Adrenal gland (tissue), 19 donors: ENCODE measurements at places on chromosomes 11 and 22. TPM values are rescaled to one million over a fixed set of nuclear protein-coding genes. Genes with fewer than 3 reads are reported as not detected.

Gene PIK3IP1
- 36.0 TPM for total RNA-seq

DNA sequence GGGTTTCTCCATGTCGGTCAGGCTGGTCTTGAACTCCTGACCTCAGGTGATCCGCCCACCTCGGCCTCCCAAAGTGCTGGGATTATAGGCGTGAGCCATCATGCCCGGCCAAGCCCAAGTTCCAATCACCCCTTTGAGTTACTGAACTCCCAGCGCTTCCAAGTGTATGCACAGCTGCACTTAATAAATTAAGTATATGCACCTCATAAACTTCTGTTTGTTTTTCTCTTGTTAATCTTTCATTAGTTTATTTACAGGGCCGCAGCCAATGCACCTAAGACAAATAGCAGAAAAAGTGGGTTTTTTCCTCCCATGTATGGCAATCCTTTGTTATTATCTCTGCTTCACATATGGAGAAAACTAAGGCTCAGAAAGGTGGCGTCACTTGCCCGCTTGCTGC is 21.3 kb downstream of the SYN3 start:
- H3K4me1 ChIP-seq: no peaks in the 10 kb centered on the region
- no peaks in the 10 kb centered on the region for H3K36me3 ChIP-seq
- DNase-seq: no peak
- no peak overlapping the region for H3K4me3 ChIP-seq
- H3K27ac ChIP-seq: no peak overlapping the region

DNA sequence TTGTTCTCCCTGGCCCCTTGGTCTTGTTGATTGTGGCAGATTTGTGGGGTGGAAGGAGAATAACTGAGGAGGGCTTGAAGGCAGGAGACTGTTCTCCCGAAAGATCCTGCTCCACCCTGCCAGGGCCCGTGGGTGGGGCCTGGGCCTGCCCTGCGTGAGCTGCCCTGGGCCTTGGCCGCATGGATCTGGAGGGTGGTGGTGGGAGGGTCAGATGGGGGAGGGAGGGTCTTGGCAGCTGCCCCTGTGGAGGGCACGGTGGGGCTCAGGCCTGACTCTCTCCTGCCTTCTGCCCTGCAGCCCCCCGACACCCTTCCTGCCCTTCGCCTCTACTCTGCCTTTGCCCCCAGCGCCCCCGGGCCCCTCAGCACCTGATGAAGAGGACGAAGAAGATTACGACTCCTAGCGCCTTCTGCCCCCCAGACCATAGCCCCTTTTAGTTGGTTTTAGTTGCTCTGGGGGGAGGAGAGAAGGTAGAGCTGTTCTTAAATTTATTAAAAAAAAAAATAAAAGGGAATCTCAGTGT is 1.9 kb downstream of the DRAP1 start:
- peaks cover 19% of the 10 kb centered on the region for H3K36me3 ChIP-seq
- DNase-seq: no peak
- no peak overlapping the region for H3K27ac ChIP-seq
- H3K4me1 ChIP-seq: peaks cover 34% of the 10 kb centered on the region
- H3K27me3 ChIP-seq: no peaks in the 10 kb centered on the region
- H3K4me3 ChIP-seq: no peak overlapping the region

Gene HBD
- total RNA-seq: not detected

- H3K4me1 ChIP-seq: peaks cover 6% of the 10 kb centered on the region
- peaks cover 43% of the 10 kb centered on the region for H3K27me3 ChIP-seq
- peak; percentile 75 for DNase-seq
- no peaks in the 10 kb centered on the region for H3K36me3 ChIP-seq
Observed at GRCh38 chr11:124758355-124759265, 3.5 kb downstream of the ESAM start.

DNA sequence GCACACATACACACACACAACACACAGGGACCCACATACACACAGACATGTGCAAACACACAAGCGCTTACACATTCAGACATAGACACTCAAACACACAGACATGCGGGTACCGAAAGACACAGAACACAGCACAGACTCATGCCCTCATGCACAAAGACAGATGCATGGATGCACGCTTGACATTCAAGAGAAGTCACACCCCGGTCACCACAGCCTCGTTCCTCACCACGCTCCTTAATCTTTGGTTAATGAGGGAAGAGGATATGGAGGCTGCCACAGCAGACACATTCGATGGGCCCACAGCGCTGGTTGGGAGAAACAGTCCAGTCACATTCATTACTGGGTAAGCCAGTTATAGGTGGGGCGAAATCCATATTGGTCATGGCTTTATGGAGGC is 51.9 kb upstream of the EIF3D start:
- DNase-seq: no peak
- no peaks in the 10 kb centered on the region for H3K36me3 ChIP-seq
- H3K4me1 ChIP-seq: no peaks in the 10 kb centered on the region

Gene GLYATL1
- total RNA-seq: not detected

GRCh38 chr22:19121631-19122142 is 525 bp downstream of the DGCR2 start:
- peak overlapping the region; percentile 60 for H3K4me3 ChIP-seq
- H3K27ac ChIP-seq: peak overlapping the region; percentile 99
- peaks cover 47% of the 10 kb centered on the region for H3K4me1 ChIP-seq
- H3K36me3 ChIP-seq: no peaks in the 10 kb centered on the region
- peak; percentile 74 for DNase-seq

DNA sequence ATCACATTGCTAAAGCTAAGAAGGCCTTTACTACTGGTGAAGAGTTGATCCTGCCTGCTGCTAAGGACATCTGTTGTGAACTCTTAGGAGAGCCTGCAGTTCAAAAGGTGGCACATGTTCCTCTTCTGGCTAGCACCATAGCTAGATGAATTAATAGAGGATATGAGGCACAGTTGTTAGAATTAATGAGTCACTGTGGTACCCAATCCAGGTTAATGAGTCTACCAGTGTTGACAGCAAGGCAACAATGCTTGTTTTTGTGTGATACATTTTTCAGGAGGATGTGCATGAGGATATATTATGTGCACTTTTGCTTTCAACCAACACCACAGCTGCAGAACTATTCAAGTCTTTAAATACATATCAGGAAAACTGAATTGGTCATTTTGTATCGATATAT is 12.0 kb downstream of the C11orf58 start:
- no peak overlapping the region for H3K27ac ChIP-seq
- H3K27me3 ChIP-seq: no peaks in the 10 kb centered on the region
- no peak for DNase-seq
- H3K4me3 ChIP-seq: no peak overlapping the region
- peaks cover 95% of the 10 kb centered on the region for H3K36me3 ChIP-seq

GRCh38 chr11:107570015-107570414 is 4.5 kb upstream of the ALKBH8 start:
- no peak overlapping the region for H3K27ac ChIP-seq
- H3K27me3 ChIP-seq: peaks cover 6% of the 10 kb centered on the region
- H3K4me3 ChIP-seq: no peak overlapping the region
- no peaks in the 10 kb centered on the region for H3K4me1 ChIP-seq
- no peak for DNase-seq

Gene PIWIL4
- total RNA-seq: 0.84 TPM

Gene PGM2L1
- 0.54 TPM for total RNA-seq

DNA sequence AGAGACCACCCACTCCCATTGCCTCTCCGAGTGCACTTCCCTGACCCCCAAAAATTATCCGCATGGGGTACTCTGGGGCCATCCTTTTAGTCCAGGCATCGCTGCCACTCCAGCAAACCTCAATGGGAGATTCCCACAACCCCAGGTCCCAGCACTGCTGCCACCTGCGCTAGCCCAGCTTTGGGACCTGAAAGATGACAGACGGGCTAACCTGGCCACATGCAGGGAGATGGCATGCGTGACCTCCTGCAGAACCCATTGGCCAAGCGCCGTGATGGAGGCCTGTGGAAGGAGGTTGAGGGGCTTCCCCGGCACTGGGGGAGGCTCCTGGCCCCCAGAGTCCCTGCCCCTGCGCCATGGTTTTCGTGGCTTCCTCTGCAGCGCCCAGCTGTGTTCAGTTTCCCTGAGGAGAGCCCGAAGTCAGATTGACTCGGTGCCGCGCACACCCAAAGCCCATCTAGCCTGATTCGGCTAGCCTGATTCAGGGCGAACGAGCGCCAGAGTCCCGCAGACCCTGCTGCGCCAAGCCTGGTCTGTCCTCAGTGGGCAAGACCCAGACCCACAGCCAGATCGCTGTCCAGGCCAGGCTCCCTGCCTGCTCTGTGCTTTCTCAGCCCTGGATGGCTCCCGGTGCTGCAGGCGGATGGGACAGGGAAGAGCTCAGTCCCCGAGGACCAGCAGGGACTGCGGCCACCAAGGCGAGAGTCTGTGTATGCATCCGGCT is 751 bp upstream of the WNT7B start:
- H3K27me3 ChIP-seq: peaks cover 52% of the 10 kb centered on the region
- no peak overlapping the region for H3K27ac ChIP-seq
- no peak for DNase-seq
- H3K36me3 ChIP-seq: no peaks in the 10 kb centered on the region
- no peak overlapping the region for H3K4me3 ChIP-seq

Gene SCN2B
- total RNA-seq: 0.09 TPM

DNA sequence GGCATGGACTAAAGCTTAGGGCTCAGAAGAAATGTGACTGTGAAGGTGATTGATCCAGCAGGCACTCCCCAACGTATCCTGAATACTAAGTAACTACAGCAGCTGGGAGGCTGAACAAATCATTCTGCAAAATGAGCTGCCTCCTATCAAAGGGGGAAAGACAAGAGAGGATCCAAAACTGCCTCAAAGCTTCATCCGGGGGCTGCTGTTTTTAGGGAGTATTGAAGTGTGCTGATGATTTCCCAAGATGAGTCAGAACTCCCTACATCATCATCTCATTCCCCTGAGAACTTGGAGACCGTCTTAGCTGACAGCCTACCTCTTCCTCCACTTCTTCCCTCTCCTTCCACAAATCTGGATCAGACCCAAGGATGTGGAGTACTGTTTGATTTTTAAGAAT is 108.4 kb upstream of the GRAMD1B start:
- no peaks in the 10 kb centered on the region for H3K4me1 ChIP-seq
- H3K27ac ChIP-seq: no peak overlapping the region
- no peaks in the 10 kb centered on the region for H3K27me3 ChIP-seq
- no peak for DNase-seq
- no peak overlapping the region for H3K4me3 ChIP-seq

DNA sequence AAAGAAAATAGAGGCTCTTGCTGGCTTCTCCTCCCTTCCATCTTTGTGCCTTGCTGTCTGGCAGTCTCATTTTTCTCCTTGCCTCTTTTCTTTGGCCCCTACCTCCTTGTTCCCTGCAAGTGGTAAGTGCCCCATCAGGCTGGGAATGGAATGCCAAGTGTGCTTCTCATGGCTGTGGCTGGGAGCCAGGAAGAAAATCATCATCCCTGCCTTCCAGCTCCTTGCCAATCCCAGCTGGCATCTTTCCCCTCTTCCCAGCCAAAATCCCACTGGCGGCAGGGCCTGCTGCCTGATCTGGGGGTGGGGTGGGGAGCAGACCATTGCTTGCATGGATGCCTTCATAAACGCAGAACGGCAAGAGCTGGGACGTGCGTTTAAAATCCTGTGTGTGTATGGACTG is 27.0 kb upstream of the SLC25A18 start:
- peak; percentile 30 for DNase-seq
- H3K27me3 ChIP-seq: no peaks in the 10 kb centered on the region
- H3K27ac ChIP-seq: no peak overlapping the region
- no peak overlapping the region for H3K4me3 ChIP-seq
- H3K36me3 ChIP-seq: no peaks in the 10 kb centered on the region
- H3K4me1 ChIP-seq: no peaks in the 10 kb centered on the region

Gene MPEG1
- total RNA-seq: 5.9 TPM

DNA sequence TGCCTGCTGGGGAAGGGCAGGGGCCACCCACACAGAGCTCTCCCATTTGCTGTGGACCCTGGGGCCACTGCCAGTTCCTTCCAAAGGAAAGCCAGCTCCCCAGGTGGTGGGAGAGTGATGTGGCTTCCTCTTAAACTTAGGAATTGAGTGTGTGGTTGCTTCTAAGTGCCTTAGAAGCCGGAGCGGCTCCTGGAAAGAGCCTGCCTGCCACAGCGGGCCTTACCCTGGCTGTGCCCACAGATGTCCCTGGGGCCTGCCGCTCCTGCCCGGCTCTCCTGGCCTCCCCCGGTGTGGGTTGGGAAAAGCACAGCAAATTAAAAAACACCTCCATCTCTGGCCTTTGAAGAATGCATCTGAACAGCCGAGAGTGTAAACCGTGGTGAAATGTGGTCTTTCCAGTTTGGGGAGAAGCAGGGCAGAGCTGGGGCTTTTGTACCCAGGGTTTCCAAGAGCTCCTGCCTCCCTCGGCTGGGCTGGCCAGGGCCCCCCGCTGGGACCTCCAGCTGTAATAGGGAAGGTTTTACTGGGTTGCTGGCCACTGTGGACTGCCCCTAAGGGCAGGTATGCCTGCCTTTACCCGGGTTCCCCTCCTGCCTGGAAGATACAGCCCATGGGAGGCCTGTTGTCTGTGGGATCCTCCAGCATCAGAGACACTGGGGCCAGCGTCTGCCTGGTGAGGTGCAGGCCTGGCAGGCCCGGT is 30.2 kb downstream of the LRP5 start:
- no peak overlapping the region for H3K4me3 ChIP-seq
- H3K27me3 ChIP-seq: no peaks in the 10 kb centered on the region
- H3K36me3 ChIP-seq: no peaks in the 10 kb centered on the region
- H3K4me1 ChIP-seq: peaks cover 7% of the 10 kb centered on the region
- DNase-seq: no peak
- H3K27ac ChIP-seq: peak overlapping the region; percentile 57

GRCh38 chr11:61963282-61964057 is 4.0 kb downstream of the FTH1 start:
- peaks cover 16% of the 10 kb centered on the region for H3K4me1 ChIP-seq
- H3K27ac ChIP-seq: peak overlapping the region; percentile 97
- no peak overlapping the region for H3K4me3 ChIP-seq

Gene OR8D4
- total RNA-seq: not detected

Gene POU2AF2
- not detected for total RNA-seq

DNA sequence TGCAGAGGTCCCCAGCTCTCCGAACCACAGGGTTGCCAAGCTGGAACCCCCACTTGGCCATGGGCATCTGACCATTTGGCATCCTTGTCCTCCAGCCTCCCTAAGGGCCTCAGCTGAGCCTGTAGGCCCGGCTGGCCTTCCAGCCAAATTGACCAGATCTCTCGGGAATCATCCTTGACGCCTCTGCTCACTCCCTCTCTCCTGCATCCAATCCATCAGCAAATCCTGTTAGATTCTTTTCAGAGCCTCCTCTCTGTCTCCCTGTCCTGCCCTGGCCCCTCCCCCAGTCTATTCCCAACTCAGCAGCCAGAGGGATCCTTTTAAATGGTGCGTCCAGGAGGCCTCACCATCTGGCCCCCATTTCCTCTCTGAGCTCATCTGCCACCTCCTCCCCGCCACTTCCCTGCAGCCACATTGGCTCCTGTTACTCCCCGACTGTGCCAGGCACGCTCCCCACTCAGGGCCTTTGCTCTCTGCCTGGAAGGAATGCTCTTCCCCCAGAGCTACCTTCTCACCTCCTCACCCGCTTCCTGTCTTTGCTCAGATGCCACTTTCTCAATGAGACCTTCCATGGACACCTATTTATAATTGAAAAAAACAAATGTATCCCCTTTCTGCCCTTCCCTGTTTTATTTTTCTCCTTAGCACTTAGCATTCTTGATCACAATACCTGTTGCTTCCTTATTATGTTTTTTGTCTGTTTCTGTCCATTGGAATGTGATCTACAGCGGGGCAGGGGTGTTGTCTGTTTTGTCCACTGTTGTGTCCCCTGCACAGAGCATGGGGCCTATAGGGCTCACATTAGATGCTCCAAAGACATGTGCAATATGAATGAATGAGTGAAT is 78.1 kb downstream of the NFAM1 start:
- H3K27me3 ChIP-seq: no peaks in the 10 kb centered on the region
- no peak for DNase-seq
- no peaks in the 10 kb centered on the region for H3K4me1 ChIP-seq
- no peak overlapping the region for H3K27ac ChIP-seq
